ENCODE measurements at places on chromosomes 6 and 20. TPM values are rescaled to one million over a fixed set of nuclear protein-coding genes. Genes with fewer than 3 reads are reported as not detected.

DNA sequence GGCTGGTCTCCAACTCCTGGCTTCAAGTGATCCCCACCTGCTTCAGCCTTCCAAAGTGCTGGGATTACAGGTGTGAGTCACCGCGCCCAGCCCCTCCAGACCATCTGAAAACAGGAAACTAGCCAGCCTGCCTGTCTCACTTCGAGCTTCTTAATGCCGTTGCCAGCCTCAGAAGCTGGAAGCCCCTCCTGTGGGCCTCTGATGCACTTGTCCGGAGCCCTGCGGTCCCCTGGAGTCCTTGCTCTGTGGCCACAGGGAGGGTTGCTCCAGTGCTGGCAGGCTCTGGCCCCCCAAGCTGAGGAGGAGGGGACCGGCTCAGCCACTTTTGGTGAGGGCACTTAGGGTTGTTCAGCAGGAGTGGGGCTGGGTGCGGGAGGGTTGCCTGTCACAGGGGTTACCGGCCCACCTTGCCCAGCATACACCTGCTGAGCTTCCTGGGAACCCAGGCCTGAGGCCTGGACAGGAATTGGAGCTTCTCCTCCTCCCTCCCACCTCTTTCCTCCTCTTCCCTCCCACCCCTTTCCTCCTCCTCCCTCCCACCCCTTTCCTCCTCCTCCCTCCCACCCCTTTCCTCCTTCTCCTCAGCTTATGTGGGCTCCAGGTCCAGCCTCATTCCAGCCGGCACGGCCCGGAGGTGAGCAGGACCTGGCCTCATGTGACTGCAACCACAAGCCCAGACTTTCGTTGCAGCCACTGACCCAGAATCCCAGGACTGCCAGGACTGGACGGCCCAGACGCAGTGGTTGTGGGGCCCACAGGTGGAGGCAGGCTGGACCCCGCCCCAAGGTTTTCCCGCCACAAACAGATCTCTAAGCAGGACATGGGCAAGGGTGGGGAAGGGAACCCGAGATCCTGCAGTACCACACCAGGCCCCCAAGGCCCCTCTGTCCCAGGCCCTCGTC, 9.4 kb upstream of the BIRC7 start:
- no peak for DNase-seq
- no peak overlapping the region for H3K27ac ChIP-seq
- no peaks in the 10 kb centered on the region for H3K36me3 ChIP-seq
- no peak overlapping the region for H3K4me3 ChIP-seq
- H3K27me3 ChIP-seq = no peaks in the 10 kb centered on the region

The DACT2 gene
- total RNA-seq = 5.5 TPM

DNA sequence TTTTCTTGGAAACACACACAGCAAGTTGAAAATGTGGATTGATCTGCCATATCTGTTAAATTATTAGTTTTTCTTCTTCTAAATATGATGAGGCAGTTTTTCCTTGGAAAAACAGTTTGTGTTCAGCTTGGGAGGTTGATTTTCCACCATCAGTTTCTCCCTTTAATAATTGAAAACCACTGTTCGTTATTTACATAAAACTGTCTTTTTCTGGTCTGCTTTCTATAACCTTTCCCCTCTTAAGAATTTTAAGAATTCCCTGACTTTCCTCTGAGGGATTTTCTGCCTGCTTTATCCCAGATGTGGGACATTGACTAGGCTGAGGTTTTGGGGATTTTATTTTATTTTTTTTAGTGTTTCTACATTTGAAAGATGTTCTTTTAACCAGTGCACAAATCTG, 27.2 kb downstream of the DSE start:
- no peak overlapping the region for H3K27ac ChIP-seq
- no peak overlapping the region for H3K4me3 ChIP-seq
- H3K27me3 ChIP-seq = no peaks in the 10 kb centered on the region
- H3K36me3 ChIP-seq = no peaks in the 10 kb centered on the region
- peaks cover 10% of the 10 kb centered on the region for H3K4me1 ChIP-seq

The DOK5 gene
- 3.1 TPM for total RNA-seq

DNA sequence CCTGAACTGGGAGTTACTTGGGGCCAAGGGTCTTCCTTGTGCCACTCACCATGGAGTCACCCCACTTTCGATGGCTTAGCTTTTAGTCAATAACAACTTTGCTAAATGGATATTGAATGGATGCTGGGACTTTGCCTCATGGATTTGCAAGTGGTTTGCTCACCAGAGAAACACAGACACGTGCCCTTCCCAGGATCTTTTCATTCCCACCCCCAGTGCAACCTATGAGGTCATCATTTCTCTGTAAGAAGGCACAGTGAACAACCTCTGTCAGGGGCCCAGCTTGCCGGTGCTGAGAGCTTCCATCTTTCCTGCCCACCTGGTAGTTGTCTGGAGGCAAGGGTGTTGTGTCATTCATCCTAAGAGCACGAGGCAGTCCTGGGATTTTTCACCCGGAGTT, 256.8 kb upstream of the PMEPA1 start:
- H3K27me3 ChIP-seq = no peaks in the 10 kb centered on the region
- H3K4me1 ChIP-seq = no peaks in the 10 kb centered on the region
- H3K36me3 ChIP-seq = no peaks in the 10 kb centered on the region
- H3K27ac ChIP-seq = no peak overlapping the region

- DNase-seq = peak; percentile 93
- peak overlapping the region; percentile 49 for H3K4me3 ChIP-seq
- peaks cover 92% of the 10 kb centered on the region for H3K27me3 ChIP-seq
- no peak overlapping the region for H3K27ac ChIP-seq
- H3K36me3 ChIP-seq = no peaks in the 10 kb centered on the region
These were observed 6.2 kb upstream of the ZNF311 start for GRCh38 chr6:29011276-29011734.

The MOXD1 gene
- 2.3 TPM for total RNA-seq

DNA sequence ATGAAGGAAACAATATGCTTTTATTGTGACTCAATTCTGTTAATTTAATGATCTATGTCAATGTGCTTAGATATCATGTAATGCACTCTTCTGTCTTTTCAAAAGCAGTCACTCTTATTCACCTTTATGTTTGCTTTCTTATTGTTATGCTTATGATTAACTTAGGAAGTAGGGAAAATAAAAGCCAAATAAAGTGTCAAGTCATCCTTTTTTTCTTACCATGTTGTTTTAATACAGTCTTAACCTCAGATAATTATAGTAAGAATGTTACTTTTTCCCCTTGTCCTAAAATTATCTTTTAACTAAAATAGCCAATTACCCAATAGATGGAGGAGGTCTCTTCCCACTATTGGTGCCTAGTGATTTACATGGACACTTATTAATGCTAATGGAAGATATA, 72.6 kb downstream of the TFAP2B start:
- no peak overlapping the region for H3K27ac ChIP-seq
- no peaks in the 10 kb centered on the region for H3K27me3 ChIP-seq
- no peaks in the 10 kb centered on the region for H3K36me3 ChIP-seq
- no peak for DNase-seq
- peaks cover 9% of the 10 kb centered on the region for H3K4me1 ChIP-seq

DNA sequence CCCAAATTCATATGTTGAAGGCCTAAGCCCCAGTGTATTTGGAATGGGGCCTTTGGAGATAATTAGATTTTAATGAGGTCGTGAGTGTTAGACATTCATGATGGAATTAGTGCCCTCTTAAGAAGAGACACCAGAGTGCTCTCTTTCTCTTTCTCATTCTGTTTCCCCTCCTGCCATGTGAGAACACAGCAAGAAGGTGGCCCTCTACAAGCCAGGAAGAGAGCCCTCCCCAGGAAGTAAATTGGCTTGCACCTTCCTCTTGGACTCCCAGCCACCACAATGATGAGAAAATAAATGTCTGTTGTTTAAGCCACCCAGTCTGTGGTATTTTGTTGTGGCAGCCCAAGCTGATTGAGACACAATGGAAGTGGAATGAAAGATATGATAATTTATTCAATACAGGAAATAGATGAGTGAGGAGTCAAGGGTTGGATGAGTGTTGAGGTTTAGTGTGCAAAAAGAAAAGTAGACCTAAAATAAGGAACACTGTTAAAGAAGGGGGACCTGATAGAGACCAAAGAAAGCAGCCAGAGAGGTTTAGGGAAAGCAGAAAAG, 25.9 kb upstream of the ATXN1 start:
- H3K4me3 ChIP-seq = no peak overlapping the region
- no peaks in the 10 kb centered on the region for H3K27me3 ChIP-seq
- H3K27ac ChIP-seq = no peak overlapping the region
- peaks cover 6% of the 10 kb centered on the region for H3K4me1 ChIP-seq
- H3K36me3 ChIP-seq = no peaks in the 10 kb centered on the region

GRCh38 chr20:53748176-53748575, 154.5 kb upstream of the ZNF217 start:
- DNase-seq = no peak
- no peaks in the 10 kb centered on the region for H3K36me3 ChIP-seq
- H3K27me3 ChIP-seq = no peaks in the 10 kb centered on the region
- H3K4me1 ChIP-seq = peaks cover 23% of the 10 kb centered on the region
- H3K27ac ChIP-seq = no peak overlapping the region

DNA sequence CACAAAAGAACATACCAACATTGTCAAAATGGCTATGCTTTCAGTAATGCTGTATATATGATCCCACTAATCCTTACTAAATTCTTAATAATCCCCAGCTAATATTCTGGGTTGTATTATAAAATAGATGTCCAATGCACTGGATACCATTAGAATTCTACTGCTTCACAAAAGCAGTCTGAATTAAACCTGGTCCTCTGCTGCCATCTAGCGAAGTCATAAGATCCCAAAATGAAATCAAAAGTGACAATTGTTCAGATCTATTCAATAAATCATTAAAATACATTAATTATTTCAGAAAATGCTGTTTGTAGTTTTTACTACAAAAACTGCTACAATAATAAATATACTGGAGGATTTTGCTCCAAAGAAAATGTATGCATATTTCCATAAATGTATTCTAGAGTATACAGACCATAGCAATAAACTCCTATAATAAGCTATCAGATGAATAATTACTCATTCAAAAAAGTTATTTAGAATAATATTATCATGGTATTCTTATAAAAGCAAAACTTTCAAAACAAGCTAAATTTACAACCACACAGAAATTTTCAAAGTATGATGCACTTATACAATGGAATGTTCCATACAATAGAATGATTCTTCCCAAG, 92.6 kb downstream of the RNGTT start:
- no peak overlapping the region for H3K4me3 ChIP-seq
- no peaks in the 10 kb centered on the region for H3K36me3 ChIP-seq
- H3K4me1 ChIP-seq = no peaks in the 10 kb centered on the region
- peak; percentile 71 for DNase-seq
- no peaks in the 10 kb centered on the region for H3K27me3 ChIP-seq

The BHLHE23 gene
- 0.22 TPM for total RNA-seq

The PRL gene
- not detected for total RNA-seq

The RSPH4A gene
- 0.69 TPM for total RNA-seq

DNA sequence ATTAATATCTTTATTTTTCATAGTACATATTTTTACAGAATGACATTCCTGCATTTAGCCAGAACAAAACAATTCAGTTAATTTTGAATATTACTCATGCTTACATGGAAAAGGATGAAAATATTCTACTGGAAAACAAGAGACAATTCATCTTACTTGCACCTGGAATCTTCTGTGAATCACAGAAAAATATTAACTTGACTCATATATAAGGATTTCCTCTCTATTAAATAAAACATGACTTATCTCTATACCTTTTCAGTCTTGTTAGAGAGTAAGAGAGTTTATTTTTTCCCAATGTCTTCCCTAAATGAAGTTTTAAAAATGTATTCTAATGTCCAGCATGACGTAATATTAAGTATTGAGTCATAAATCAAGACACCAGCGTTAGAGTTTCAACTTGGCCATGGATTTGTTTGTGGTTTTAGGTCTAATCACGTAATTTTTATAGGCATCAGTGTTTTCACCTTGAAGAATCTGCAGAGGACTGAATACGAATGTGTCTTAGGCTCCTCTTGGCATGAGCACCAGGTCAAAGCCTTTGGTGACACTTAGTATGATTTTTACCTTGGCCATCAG, 445.1 kb upstream of the JAG1 start:
- no peaks in the 10 kb centered on the region for H3K27me3 ChIP-seq
- H3K27ac ChIP-seq = no peak overlapping the region
- H3K36me3 ChIP-seq = no peaks in the 10 kb centered on the region
- H3K4me3 ChIP-seq = no peak overlapping the region

GRCh38 chr6:11475016-11475415, 62.5 kb upstream of the TMEM170B start:
- no peak overlapping the region for H3K4me3 ChIP-seq
- H3K27me3 ChIP-seq = no peaks in the 10 kb centered on the region
- H3K27ac ChIP-seq = no peak overlapping the region
- H3K4me1 ChIP-seq = no peaks in the 10 kb centered on the region
- no peaks in the 10 kb centered on the region for H3K36me3 ChIP-seq

The NKX2-4 gene
- total RNA-seq = not detected

DNA sequence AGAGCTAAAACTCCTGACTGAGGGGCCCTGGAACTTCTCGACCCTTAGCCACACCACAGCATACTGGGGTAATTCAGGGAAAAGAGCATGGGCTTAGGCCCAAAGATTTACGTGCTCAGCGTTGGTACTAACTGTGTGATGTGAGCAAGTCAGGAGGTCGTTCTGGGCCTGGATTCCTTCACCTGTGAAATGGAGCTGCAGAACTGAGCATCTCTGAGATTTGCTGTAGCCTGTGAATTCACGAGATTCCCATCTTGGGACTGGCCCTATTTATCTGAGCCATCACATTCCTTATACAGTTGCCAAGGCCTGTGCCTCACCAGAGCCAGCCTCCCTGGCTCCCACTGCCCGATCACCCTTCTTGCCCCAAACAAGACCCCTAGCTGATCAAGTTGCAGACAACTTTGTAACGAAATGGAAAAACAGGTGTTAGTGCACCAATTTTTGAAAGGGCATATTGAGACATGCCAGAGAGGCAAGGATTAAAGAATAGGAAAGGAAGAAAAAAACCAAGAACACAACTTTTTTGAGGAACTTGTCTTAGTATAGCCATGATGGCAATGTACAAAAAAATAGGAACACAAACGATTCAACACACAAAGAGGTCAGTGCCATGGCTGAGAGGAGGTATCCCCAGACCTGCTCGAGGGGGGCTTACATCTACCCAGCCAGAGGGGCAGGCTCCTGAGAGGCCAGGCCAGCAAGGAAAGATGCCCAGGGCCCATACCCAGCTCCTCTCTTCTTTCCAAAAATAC, 323.0 kb upstream of the JARID2 start:
- peaks cover 50% of the 10 kb centered on the region for H3K4me1 ChIP-seq
- DNase-seq = no peak
- no peaks in the 10 kb centered on the region for H3K36me3 ChIP-seq
- H3K4me3 ChIP-seq = no peak overlapping the region

- H3K36me3 ChIP-seq = no peaks in the 10 kb centered on the region
- H3K4me3 ChIP-seq = no peak overlapping the region
- H3K27me3 ChIP-seq = no peaks in the 10 kb centered on the region
These were observed 6.1 kb upstream of the ZNF831 start for GRCh38 chr20:59157531-59157930.

DNA sequence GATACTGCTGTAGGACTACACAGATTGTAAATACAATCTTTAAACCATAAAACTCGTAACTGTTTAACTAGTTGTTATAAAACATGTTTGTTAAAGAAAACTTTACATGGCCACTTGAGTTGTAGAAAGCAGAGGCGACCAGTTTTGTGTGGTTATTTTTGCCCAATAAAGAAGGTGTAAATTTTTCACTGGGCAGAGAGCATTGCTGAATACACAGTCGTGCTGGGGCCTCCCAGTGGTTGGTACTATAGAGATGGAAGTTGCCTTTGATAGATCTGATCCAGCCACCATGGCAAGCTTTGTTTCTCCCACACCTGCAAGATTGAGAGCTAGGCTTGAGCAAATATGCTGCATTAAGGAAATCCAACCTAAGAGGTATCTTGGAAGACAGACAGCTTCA, 34.0 kb upstream of the YWHAB start:
- H3K4me3 ChIP-seq = no peak overlapping the region
- H3K4me1 ChIP-seq = no peaks in the 10 kb centered on the region
- H3K27me3 ChIP-seq = no peaks in the 10 kb centered on the region
- H3K27ac ChIP-seq = no peak overlapping the region
- no peak for DNase-seq
- H3K36me3 ChIP-seq = no peaks in the 10 kb centered on the region

The PPP1R14C gene
- total RNA-seq = 0.26 TPM

The C6orf118 gene
- total RNA-seq = 2.2 TPM

Data from neural progenitor cell (in vitro differentiated cells).